CD14-positive monocyte (primary cell): ENCODE measurements at places on chromosomes 13 and 19. TPM values are rescaled to one million over a fixed set of nuclear protein-coding genes. Genes with fewer than 3 reads are reported as not detected.

DNA sequence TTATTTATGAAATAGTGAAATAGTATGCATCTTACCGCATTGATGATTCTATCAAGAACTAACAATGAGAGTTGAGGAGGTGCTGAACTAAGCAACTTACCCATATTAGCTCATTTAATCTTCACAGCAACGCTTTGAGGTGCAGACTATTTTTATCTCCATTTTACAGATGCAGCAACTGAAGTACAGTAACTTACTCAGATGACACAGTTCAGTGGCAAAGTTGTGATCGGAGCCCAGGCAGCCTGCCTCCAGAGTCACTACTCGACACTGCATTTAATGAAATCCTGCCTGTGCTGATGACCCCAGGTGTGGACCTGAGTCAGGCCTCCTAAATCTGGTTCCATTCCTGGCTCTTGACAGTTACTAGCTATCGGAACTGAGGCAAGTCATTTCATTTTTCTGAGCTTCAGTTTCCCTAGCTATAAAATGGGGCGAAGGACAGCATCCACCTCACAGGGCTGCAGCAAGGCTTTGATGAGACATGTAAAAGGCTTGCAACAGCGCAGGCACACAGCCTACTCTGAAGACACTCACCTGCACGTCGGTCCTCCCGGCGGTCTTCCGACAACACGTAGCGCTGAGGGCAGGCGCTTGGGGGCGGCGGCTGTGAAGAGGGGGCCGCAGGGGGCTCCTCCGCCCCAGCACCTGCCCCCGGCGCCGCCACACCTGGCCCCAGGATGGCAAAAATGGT, 1.5 kb downstream of the MYPOP start:
- no peak for DNase-seq
- peak overlapping the region; percentile 32 for H3K4me3 ChIP-seq
- H3K4me1 ChIP-seq, result peaks cover 27% of the 10 kb centered on the region
- peaks cover 46% of the 10 kb centered on the region for H3K36me3 ChIP-seq

GRCh38 chr13:32955881-32956594, 60.2 kb upstream of the KL start:
- no peak overlapping the region for H3K27ac ChIP-seq
- no peak overlapping the region for H3K4me3 ChIP-seq
- no peaks in the 10 kb centered on the region for H3K36me3 ChIP-seq
- no peaks in the 10 kb centered on the region for H3K4me1 ChIP-seq

- no peaks in the 10 kb centered on the region for H3K36me3 ChIP-seq
- H3K4me1 ChIP-seq, result no peaks in the 10 kb centered on the region
- H3K4me3 ChIP-seq, result no peak overlapping the region
- no peak overlapping the region for H3K27ac ChIP-seq
Observed at GRCh38 chr13:76637641-76638141, 248.5 kb downstream of the KCTD12 start.

GRCh38 chr19:38273499-38273898, 9.1 kb downstream of the SPINT2 start:
- no peaks in the 10 kb centered on the region for H3K4me1 ChIP-seq
- H3K4me3 ChIP-seq, result no peak overlapping the region

DNA sequence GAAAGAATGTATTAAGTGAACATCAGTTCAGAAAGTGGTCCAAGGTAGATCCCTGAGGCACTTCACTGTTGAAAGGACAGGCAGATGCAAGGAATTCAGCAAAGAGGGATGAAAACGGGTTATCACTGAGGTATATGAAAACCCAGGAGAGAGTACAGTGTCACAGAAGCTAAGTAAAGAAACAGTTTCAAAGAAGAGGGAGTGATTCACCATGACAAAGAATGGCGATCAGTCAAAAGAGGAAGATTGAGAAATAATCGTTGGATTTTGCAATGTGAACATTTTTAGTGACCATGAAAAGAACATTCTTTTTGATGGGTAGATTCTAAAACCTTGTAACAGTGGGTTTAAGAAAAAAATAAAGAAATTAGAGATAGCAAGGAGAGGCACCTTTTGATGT, 99.3 kb downstream of the EPSTI1 start:
- DNase-seq, result peak; percentile 74
- no peaks in the 10 kb centered on the region for H3K27me3 ChIP-seq
- peaks cover 4% of the 10 kb centered on the region for H3K36me3 ChIP-seq
- peak overlapping the region; percentile 77 for H3K27ac ChIP-seq
- H3K4me3 ChIP-seq, result no peak overlapping the region

- H3K27ac ChIP-seq, result no peak overlapping the region
- H3K4me1 ChIP-seq, result peaks cover 20% of the 10 kb centered on the region
- H3K4me3 ChIP-seq, result no peak overlapping the region
- no peaks in the 10 kb centered on the region for H3K36me3 ChIP-seq
- no peak for DNase-seq
Observed at GRCh38 chr19:33306853-33307792, 4.8 kb upstream of the CEBPA start.

DNA sequence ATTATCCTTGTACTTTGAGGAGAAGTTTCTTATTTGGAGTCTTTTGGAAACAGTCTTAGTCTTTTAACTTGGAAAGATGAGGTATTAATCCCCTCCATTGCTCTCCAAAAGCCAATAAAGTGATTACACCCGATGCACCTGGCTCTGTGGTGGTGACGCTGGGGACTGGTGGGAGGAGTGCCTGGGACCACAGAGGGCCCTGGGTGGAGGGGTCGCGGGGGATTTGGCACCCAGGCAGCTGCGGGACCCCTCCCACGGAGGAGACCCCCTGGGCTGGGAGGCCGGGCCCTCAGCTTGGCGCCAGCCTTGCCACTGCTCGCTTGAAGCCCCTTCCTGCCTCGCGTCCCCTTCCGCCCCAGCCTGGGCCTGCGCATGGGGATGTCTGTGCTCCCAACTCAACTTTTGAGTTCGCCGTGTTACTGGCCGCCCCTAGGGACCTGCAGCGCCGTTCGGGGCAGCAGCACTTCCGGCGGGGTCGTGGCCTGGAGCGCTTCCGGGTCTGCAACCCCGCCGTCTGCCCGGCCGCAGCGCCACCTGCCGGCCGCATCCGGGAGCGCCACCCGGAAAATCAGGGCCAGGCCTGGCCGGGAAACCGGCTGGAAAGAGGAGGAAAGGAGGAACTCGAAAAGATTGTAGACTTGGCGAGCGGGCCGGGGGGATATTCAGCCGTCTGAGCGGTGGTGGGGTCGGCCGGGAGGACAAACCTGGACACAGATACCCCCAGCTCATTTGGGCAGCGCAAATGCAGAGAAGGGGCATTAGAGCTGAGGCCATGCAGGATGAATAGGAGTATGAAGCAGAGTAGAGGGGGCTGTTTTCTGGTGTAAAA, 8.4 kb downstream of the PEAK3 start:
- peak overlapping the region; percentile 100 for H3K4me3 ChIP-seq
- H3K27ac ChIP-seq, result peak overlapping the region; percentile 71
- DNase-seq, result peak; percentile 81
- peaks cover 29% of the 10 kb centered on the region for H3K36me3 ChIP-seq

DNA sequence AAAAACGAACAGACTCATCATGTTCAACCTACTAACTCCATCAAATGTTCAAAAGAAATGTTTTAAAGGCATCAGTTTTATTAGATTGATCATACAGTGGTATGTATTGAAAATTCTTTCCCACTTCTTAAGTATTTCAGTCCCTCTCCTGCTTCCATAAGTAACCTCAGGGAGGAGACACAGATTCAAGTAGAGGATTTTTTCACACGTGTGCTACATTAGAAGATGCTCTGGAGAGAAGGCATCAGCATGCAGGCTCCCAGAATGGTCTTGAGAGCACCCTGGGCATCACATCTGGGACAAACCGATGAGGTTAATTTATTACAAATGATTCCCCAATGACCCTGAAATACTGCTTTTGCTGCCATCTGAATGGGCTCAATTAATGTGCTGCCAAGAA, 3.6 kb downstream of the GPR12 start:
- peaks cover 4% of the 10 kb centered on the region for H3K4me1 ChIP-seq
- H3K4me3 ChIP-seq, result no peak overlapping the region
- no peaks in the 10 kb centered on the region for H3K36me3 ChIP-seq
- H3K27ac ChIP-seq, result no peak overlapping the region
- no peak for DNase-seq

DNA sequence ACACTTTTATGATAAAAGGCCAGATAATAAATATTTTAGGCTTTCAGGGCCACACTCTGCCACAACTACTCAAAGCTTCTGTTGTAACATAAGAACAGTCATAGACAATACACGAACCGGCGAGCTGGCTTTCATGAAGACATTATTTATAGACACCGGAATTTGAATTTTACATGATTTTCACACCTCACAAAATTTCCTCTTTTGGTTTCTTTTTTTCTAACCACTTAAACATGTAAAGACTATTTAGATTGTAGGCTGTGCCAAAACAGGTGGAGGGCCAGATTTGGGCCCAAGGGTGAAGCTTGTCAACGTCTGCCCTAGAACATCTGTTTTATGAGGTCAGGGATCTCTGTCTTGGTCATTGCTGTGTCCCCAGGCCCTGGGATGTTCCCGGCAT, 29.7 kb upstream of the FXYD3 start:
- no peak overlapping the region for H3K4me3 ChIP-seq
- no peaks in the 10 kb centered on the region for H3K4me1 ChIP-seq
- H3K36me3 ChIP-seq, result no peaks in the 10 kb centered on the region
- DNase-seq, result no peak

- no peaks in the 10 kb centered on the region for H3K27me3 ChIP-seq
- no peak overlapping the region for H3K27ac ChIP-seq
- no peaks in the 10 kb centered on the region for H3K36me3 ChIP-seq
- no peak for DNase-seq
- peaks cover 7% of the 10 kb centered on the region for H3K4me1 ChIP-seq
- no peak overlapping the region for H3K4me3 ChIP-seq
Observed at GRCh38 chr13:44368062-44368591, 5.5 kb upstream of the SERP2 start.

DNA sequence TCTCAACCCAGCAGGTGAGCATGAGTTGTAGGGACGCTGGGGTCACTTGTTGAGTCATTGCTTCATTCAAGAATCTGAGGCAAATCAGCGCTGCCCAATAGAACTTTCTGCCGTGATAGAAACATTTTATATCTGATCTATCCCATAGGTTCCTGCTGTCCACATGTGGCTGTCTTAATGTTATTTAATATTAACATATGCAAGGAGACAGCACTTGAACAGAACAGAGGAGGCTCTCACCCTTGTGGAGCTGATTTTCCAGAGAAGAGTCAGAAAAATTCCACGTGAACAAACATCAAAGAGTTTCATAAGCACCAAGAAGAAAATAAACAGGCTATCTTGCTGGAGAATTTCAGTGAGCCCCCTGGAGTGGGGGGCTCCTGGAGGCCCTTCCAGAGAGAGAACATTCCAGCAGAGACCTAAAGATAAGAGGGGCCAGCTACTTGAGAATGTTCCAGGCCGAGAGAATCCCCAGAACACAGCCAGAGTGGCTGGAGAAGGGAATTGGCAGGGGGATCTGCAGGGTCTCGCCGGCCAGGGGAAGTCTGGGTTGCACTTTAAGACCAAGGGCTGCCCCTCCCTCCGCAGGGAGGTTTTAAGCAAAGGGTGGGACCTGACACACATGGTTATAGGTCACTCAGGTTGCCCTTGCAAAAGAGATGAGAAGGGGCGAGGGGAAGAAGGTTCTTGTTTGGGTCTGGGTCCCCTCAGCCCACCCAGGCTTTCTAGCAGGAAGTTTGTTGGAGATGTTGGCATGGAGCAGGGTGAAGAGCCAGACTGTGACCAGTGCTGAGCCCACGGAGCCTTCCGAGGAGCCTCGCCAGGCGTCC, 135.7 kb downstream of the CRYL1 start:
- DNase-seq, result no peak
- H3K27me3 ChIP-seq, result no peaks in the 10 kb centered on the region
- H3K4me3 ChIP-seq, result no peak overlapping the region

DNA sequence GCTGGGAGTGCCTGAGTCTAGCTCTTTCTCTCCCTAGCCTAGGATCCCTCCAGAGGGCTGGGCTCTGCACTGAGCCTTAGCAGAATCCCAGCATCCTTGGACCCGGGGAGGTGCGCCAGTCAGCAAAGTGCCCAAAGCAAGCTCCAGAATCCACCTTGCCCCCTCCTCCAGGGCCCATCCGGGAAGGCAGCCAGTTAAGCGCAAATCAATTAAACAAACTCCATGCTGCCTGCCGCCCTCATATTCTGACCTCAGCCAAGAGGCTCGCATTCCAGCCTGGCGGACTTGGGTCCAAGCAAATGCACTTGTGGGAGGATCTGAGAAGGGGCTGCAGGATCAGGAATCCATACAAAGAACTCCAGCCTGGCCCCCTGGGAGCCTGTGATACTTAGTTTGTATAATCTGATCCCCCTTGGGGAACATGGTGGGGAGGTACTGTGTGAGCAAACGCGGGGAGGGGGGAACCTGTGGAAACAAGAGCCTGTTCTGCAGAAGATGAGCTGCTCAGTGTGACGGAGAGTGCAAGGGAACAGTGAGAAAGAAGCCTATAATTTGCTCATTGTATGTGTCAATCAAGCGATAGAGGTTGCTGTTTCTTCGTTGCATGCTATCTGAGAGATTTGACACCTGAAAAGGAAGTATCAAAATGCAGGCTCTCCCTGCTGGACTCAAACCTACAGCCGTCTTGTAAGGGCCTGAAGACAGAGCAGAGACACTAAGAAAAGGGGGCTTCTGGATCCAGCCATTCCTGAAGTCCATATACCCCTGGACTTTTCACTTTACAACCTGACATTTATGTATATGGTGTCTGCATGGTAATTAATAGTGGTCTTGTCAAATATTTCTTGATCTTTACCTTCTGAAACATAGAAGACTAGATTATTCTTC, 29.4 kb downstream of the ZNRF4 start:
- H3K27me3 ChIP-seq, result no peaks in the 10 kb centered on the region
- H3K4me3 ChIP-seq, result no peak overlapping the region
- no peaks in the 10 kb centered on the region for H3K4me1 ChIP-seq
- DNase-seq, result no peak
- H3K36me3 ChIP-seq, result no peaks in the 10 kb centered on the region

- DNase-seq, result no peak
- H3K27ac ChIP-seq, result no peak overlapping the region
- no peak overlapping the region for H3K4me3 ChIP-seq
- peaks cover 3% of the 10 kb centered on the region for H3K27me3 ChIP-seq
- peaks cover 7% of the 10 kb centered on the region for H3K4me1 ChIP-seq
Observed at GRCh38 chr19:45234089-45234869, 10.9 kb downstream of the EXOC3L2 start.

DNA sequence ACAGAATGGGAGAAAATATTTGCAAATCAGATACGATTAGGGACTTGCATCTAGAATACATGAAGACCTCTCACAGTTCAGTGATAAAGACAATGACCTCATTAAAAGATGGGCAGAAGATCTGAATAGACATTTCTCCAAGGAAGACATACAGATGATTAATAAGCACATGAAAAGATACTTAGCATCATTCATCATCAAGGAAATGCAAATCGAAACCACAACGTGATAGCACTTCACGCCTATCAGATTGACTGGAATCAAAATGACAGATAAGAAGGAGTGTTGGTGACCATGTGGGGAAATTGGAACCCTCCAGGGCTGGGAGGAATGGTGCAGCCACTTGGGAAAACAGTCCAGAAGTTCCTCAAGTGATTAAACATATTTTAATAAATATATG, 25.8 kb downstream of the CFAP97D2 start:
- no peaks in the 10 kb centered on the region for H3K36me3 ChIP-seq
- no peak overlapping the region for H3K4me3 ChIP-seq
- H3K27me3 ChIP-seq, result no peaks in the 10 kb centered on the region
- no peak overlapping the region for H3K27ac ChIP-seq

Gene BEST2
- polyA plus RNA-seq, result not detected

Gene CEACAM1
- polyA plus RNA-seq, result 0.22 TPM

Gene C5AR2
- 32.7 and 46.9 TPM in 2 replicates for polyA plus RNA-seq

Gene IGFL3
- polyA plus RNA-seq, result not detected in 2 replicates

Gene PODNL1
- 1.4 TPM for polyA plus RNA-seq

Gene FCAR
- 133 and 239 TPM in 2 replicates for polyA plus RNA-seq

Gene PSG2
- not detected in 2 replicates for polyA plus RNA-seq

Gene STOML3
- not detected for polyA plus RNA-seq

Gene BRSK1
- not detected in 2 replicates for polyA plus RNA-seq

Gene KIR2DL4
- polyA plus RNA-seq, result 0.14 TPM

Gene COPE
- polyA plus RNA-seq, result 331 TPM

Gene C5AR1
- 995 and 1,132 TPM in 2 replicates for polyA plus RNA-seq

Gene FCHO1
- 11.4 TPM for polyA plus RNA-seq
